ENCODE measurements at places on chromosomes 4 and X.
A peak's percentile ranks its signal among the peaks of the same experiment; 100 is the strongest.

DNA sequence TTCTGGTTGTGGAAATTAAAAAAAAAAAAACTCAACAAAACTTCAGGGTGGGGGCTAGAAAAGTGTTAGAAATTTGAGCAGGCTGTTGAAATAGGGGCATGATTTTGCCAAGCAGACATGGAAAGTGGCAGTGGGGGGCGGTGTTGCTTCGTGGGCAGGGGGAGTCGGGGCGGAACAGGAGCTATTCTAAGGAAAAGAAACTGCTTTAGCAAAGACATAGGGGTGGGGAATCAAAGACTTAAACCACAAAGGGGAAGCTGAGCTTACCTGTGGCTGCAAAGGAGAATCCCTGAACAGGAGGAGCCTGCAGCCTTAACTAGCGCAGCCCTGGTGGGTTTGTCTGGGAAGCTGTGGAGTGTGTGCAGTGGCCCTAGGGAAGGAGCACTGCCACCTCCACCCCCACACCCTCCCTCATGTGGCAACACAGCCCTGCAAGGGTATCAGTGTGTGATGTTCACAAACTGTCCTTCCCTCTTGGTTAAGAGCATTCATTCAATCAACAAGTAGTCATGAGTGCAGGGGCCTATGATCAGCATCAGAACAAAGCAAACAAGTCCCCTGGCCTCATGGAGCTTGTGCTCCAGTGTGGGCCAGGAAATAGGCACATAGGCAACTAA lies 20.5 kb downstream of the SEL1L3 start:
- DNase-seq: no peak

GRCh38 chrX:47112316-47112954 lies 32.1 kb downstream of the NDUFB11 start:
- no peak for DNase-seq

- no peak for DNase-seq
These were observed 362.0 kb upstream of the BOD1L1 start for GRCh38 chr4:13989501-13989900.

DNA sequence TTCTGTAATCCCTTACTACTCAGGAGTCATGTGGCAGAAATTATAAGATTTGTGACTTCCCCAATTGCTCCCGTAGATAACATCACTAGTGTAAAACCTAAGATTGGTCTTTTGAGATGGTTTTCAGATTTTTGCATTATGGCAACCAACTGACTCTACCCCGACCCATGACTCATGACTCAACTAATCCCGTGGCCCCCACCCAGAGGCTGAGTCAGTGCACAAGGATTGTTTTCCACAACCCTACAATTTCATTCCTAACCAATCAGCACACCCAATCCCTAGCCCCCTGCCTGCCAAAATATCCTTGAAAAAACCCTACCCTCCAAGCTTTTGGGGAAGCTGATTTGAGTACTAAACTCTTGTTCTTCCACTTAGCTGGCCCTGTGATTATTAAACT lies 109.4 kb upstream of the FAM9C start:
- peak; percentile 27 for DNase-seq

DNA sequence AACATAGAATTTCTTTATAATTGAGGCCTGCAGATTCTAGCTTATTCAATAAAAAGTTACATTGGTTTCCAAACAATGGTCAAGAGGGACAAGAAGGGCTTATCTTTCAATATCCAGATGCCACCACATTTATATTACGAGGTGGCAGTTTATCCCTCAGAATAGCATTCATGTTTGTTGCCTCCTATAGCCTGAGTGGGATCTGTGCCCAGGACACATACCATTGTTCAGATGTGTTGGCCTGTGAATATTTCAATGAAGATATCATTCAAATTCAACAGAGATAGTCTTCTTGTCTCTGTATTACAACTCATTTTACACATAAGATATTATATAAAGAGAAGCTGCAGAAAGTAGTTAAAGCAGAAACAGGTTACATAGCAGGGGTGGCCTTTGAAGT lies 20.5 kb downstream of the GLRB start:
- no peak for DNase-seq

DNA sequence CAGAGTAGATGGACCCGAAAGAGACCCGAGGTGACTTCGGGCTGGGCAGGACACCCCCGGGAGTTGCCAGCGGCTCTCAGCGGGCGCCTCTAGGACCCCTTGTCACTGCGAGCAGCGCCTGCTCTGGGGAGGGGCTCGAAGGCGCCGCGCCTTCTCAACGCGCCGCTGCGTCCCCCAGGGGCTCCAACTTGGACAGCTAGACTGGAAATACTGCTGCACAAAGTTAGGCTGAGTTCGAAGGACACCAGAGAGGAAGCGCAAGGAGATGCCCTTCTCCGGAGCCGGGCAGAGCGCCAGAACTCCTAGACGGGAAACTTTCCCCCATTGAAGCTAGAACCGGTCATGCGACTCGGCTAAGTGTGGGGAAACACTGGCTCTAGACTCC lies 493 bp upstream of the KCNIP4 start:
- no peak for DNase-seq

GRCh38 chrX:55107911-55108310 lies 19.1 kb downstream of the PAGE2 start:
- no peak for DNase-seq

GRCh38 chr4:30854531-30854930 lies 134.4 kb downstream of the PCDH7 start:
- DNase-seq: no peak

- no peak for DNase-seq
These were observed 467.0 kb downstream of the PCDH18 start for GRCh38 chr4:137065311-137065710.

- DNase-seq: no peak
These were observed at the start of gene GALNTL6 for GRCh38 chr4:171812665-171813525. TSS of gene GALNTL6 (plus strand) at chr4:171813404.

- DNase-seq: no peak
These were observed 66.0 kb upstream of the TENM3 start for GRCh38 chr4:182177166-182177565.

DNA sequence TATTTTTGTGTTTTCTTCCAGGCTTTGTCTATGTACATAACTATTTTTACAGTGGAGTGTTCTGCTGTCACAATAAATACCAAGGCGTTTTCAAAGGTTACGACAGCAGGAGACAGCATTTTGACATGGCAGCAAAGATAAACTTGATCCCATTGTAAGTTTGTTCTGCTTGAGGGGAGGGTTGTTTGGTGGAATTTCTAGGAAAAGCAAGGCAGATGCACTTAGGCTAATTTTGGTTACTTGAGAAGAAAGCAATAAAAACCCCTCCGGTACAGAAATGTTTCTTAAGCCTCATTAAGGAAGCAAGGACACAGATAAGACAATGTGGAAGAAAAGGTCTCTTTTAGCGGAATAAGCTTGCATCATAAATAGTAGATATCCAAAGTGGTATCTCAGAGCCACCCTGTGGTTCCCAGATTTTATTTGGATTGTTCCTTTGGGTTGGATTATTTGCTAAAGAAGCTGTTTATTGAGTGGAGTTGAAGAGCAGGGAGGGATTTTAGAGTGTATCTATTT lies 54.3 kb downstream of the CLCN5 start:
- DNase-seq: no peak

- no peak for DNase-seq
These were observed 78.5 kb downstream of the SCLT1 start for GRCh38 chr4:129014566-129015509.

DNA sequence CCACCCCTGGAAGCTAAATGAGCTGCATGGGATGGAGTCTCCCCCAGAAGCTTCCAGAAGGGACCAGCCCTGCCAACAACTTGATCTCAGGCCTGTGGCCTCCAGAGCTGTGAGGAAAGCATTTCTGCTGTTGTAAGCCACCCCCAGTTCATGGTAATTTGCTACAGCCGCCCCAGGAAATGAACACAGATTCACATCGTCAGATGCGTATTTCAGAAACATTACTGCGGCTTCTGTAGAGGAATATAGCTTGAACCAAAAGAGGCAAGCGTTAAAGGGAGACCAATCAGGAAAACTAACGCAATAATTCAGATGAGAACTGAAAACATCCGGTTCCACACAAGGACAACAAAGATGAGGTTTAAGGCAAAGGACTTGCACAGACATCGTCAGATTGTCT lies 128.4 kb upstream of the TBL1X start:
- DNase-seq: no peak

GRCh38 chrX:134640914-134641313 lies 17.4 kb downstream of the PLAC1 start:
- no peak for DNase-seq

GRCh38 chrX:5718651-5719050 lies 510.0 kb downstream of the NLGN4X start:
- DNase-seq: no peak

Measured in GM04504 (cell line).